Type B pancreatic cell (in vitro differentiated cells): ENCODE measurements at places on chromosomes 2 and 18. TPM values are rescaled to one million over a fixed set of nuclear protein-coding genes. Genes with fewer than 3 reads are reported as not detected.
A peak's percentile ranks its signal among the peaks of the same experiment; 100 is the strongest.

GRCh38 chr2:196086517-196087368 lies 18.1 kb upstream of the DNAH7 start:
- H3K27me3 ChIP-seq = peaks cover 3% of the 10 kb centered on the region
- H3K4me1 ChIP-seq = no peaks in the 10 kb centered on the region
- no peak for DNase-seq
- H3K4me3 ChIP-seq = no peak overlapping the region
- H3K36me3 ChIP-seq = no peaks in the 10 kb centered on the region

- peaks cover 32% of the 10 kb centered on the region for H3K36me3 ChIP-seq
- no peak overlapping the region for H3K27ac ChIP-seq
- H3K4me3 ChIP-seq = no peak overlapping the region
- DNase-seq = no peak
- H3K27me3 ChIP-seq = no peaks in the 10 kb centered on the region
- H3K4me1 ChIP-seq = no peaks in the 10 kb centered on the region
These were observed 42.8 kb downstream of the ARL6IP6 start for GRCh38 chr2:152761214-152761613.

DNA sequence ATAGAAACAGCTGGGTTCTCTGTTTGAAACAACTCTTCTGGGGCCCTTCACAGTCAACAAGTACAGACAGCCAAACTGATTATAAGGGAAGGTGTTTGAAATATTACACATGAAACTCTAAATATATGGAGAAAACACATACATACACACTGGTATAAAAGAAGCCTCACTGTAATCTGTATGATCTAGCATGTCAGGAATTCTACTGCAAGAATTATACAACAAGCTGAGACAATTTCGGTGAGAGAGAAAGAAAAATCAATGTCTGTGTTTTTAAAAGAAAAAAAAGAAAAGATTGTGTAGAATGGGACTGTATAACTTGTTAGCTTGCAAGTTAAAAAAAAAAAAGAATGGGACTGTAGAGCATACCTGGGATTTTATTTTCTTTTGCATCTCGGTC lies 26.3 kb downstream of the IRS1 start:
- H3K4me3 ChIP-seq = peak overlapping the region; percentile 26
- peaks cover 23% of the 10 kb centered on the region for H3K4me1 ChIP-seq
- H3K36me3 ChIP-seq = peaks cover 38% of the 10 kb centered on the region
- no peak overlapping the region for H3K27ac ChIP-seq

GRCh38 chr2:179543361-179543901 lies 278.8 kb upstream of the SESTD1 start:
- H3K36me3 ChIP-seq = no peaks in the 10 kb centered on the region
- peaks cover 9% of the 10 kb centered on the region for H3K4me1 ChIP-seq
- no peak overlapping the region for H3K4me3 ChIP-seq
- no peak overlapping the region for H3K27ac ChIP-seq
- no peak for DNase-seq

The RAMP1 gene
- 11.3 and 23.8 TPM in 2 replicates for total RNA-seq

The NMS gene
- total RNA-seq = not detected in 2 replicates

The LONRF2 gene
- 4.5 and 8.9 TPM in 2 replicates for total RNA-seq

The AMMECR1L gene
- 20.1 and 21.9 TPM in 2 replicates for total RNA-seq

The FAM110C gene
- 2.3 and 2.6 TPM in 2 replicates for total RNA-seq
